ENCODE measurements at places on chromosomes 1 and 21.

- no peak for DNase-seq
- H3K36me3 ChIP-seq = no peaks in the 10 kb centered on the region
- no peaks in the 10 kb centered on the region for H3K27me3 ChIP-seq
- peaks cover 47% of the 10 kb centered on the region for H3K4me1 ChIP-seq
- H3K4me3 ChIP-seq = no peak overlapping the region
Measured at GRCh38 chr1:230211436-230212145, 144.6 kb downstream of the GALNT2 start.

DNA sequence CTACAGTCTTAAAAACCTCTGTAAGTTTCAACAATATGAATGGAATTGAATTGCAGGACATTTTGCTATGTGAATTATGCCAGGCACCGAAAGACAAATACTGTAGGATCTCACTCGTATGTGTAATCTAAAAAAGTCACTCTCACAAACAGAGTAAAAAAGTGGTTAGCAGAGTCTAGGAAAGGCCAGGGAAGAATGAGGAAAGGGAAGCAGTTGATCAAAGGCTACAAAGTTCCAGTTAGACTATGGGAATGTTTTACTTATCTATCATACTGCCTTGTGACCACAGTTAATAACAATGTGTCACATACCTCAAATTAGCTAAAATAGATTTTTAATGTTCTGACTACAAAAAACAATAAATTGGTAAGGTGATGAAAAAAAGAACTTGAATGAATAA is 565.4 kb upstream of the BRINP3 start:
- no peak for DNase-seq
- no peak overlapping the region for H3K4me3 ChIP-seq
- H3K4me1 ChIP-seq = no peaks in the 10 kb centered on the region
- no peak overlapping the region for H3K27ac ChIP-seq
- H3K27me3 ChIP-seq = no peaks in the 10 kb centered on the region

DNA sequence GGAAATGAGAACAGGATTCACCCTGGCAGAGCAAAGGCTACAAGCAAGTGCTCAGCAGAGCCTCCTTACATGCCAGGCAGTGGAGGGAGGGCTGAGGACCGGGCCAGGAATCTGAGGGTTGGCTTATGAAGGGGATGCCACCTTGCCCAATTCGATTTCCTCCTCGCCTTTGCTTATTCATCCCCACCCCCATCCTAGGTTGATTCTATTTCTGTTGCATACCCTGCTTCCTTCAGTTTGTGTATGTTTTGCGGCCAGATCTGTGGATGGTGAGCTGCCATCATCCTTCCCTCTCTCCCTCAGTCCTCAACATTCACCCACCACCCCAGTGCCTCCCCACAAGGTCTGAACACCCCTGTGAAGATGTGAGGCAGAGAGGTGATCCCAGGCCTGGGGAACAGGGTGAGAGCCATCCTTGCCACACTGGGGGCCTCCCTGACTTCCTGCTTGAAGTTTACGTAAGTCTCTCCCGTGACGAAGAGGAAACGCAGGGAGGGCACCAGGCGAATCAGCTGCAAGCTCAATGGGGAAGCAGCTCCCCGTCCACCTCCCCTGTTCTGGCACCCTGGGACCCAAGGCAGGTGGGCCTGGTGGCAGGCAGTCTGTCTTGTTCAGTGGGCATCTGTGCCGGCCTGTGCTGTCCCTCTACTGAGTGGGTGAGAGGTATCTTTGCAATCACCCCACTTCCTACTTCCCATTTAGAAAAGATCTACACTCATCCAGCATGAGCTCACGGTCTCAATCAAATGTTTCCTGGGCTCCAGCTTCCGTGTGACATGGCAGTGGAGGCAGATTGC is 50.6 kb upstream of the CNTN2 start:
- H3K36me3 ChIP-seq = no peaks in the 10 kb centered on the region
- H3K27ac ChIP-seq = no peak overlapping the region
- no peaks in the 10 kb centered on the region for H3K27me3 ChIP-seq
- peaks cover 26% of the 10 kb centered on the region for H3K4me1 ChIP-seq
- DNase-seq = peak; percentile 69
- no peak overlapping the region for H3K4me3 ChIP-seq

DNA sequence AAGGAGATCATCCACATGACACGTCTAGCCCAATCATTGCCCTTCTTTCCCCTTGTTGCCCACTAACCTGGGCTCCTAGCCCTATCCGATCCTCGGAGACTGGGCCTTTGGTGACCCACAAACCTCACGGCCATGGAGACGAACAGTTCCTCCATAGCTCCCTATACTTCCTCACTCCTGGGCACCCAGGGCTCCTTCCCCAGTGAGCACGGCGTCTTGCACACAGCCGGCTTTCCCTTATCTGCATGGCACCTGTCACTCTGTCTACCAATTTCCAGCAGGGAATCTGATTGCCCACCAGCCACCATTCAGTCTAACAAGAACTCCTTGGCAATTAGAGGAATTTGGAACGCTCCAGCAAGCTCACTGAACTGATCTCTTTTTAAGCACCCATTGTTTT is 3.1 kb downstream of the GNG4 start:
- H3K27ac ChIP-seq = no peak overlapping the region
- no peak for DNase-seq
- H3K36me3 ChIP-seq = no peaks in the 10 kb centered on the region
- H3K27me3 ChIP-seq = peaks cover 42% of the 10 kb centered on the region
- H3K4me1 ChIP-seq = peaks cover 10% of the 10 kb centered on the region
- no peak overlapping the region for H3K4me3 ChIP-seq

GRCh38 chr1:46133181-46133658 is 791 bp upstream of the PIK3R3 start:
- peak overlapping the region; percentile 67 for H3K4me3 ChIP-seq
- H3K36me3 ChIP-seq = no peaks in the 10 kb centered on the region
- H3K27ac ChIP-seq = peak overlapping the region; percentile 91
- peaks cover 27% of the 10 kb centered on the region for H3K4me1 ChIP-seq
- no peak for DNase-seq
- H3K27me3 ChIP-seq = no peaks in the 10 kb centered on the region

DNA sequence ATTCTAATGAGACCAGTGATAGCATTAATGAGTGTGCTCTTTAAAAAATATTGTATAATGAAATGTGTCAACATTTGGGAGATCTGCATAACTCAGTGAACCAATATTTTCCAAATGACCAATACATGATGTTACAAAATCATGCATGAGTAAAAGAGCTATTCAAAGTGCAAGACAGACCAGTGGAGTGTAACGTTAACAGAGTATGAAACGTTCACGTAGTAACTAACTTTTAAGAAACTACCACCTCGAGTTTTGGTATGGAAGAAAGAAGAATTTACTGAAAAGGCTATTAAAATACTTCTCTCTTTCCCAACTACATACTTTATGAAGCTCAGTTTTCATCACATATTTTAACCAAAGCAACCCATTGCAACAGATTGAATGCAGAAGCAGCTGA is 9.6 kb upstream of the SLC6A9 start:
- H3K36me3 ChIP-seq = no peaks in the 10 kb centered on the region
- H3K4me1 ChIP-seq = no peaks in the 10 kb centered on the region
- H3K27me3 ChIP-seq = peaks cover 8% of the 10 kb centered on the region
- DNase-seq = no peak

DNA sequence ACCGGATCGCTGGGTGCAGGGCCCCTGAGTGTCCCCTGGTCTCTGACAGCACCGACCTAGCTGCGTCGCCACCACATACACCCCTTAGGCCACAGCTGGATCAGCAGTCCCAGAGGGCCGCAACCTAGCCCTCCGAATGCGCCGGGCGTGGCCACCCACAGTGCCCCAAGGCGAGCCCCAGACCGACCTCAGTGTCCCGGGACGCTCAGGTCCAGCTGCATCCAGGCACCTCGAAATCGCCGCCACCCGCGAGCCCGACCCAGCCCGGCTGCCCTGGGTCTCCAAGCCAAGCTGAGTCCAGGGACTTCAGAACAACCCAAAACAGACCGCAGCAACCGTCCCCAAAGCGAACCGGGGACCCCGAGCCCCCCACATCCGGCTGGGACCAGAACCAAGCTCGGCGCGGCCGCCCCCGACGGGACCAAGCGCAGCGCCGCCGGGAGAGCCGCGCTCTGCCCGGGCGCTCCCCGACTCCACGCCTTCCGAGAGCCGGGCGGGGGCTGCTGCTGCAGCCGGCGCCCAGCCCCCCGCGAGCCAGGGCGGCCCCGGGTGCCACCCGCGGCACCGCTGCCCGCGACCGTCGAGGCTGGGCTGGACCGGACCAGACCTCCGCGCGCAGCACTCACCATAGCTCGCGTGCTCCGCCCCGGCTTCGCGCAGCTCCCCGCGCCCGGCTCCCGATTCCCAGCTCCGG is 54.6 kb upstream of the ECE1 start:
- peaks cover 33% of the 10 kb centered on the region for H3K27me3 ChIP-seq
- H3K36me3 ChIP-seq = no peaks in the 10 kb centered on the region
- peak overlapping the region; percentile 74 for H3K4me3 ChIP-seq
- H3K4me1 ChIP-seq = peaks cover 54% of the 10 kb centered on the region

DNA sequence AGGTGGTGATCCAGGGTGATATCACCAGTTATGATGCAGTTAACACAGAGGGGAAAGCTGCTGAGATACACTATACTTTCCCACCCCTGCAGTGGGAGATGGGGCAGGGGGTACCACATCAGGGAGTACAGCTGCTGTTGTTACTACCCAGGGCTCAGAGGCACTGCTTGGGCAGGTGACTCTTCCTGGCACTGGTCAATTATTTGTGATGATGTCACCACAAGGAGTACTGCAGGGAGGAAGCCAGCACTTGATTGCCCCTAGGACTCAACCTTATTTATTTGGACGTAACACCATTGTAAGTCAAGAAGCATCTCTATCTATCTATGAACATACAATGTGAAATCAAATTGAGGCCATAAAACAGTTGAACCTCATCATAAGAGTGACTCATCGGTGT is 10.1 kb downstream of the IFNAR1 start:
- H3K36me3 ChIP-seq = peaks cover 31% of the 10 kb centered on the region
- H3K27ac ChIP-seq = no peak overlapping the region
- DNase-seq = no peak

DNA sequence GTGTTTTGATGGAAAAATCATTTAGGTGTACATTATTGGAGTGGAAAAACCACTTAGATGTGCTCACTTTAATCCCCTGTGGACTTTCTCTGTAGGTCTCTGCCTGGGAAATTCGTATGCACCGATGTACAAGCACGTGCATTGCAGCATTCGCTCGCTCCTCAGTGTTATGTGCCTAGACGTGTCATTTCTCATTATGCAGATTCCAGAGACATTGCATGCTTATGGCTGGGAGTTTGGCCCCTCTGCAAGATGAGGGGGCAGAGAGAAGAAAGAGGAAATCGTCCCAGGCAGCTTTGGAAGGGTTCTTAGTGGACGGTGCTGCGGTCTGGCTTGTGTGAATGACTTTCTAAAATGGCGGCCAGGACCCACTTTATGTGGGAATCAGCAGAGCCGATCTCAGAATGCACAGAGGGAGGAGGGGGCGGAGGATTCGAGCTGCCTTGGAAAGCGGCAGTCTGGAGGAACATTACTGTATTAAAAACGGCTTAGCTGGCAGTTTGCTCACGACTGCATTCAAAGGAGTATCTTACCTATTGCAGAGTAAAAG is 2.3 kb downstream of the SPEN start:
- H3K36me3 ChIP-seq = no peaks in the 10 kb centered on the region
- H3K27ac ChIP-seq = peak overlapping the region; percentile 98
- peak; percentile 82 for DNase-seq

GRCh38 chr1:218953386-218953785 is 220.3 kb upstream of the LYPLAL1 start:
- H3K4me1 ChIP-seq = no peaks in the 10 kb centered on the region
- no peak for DNase-seq
- H3K4me3 ChIP-seq = no peak overlapping the region
- H3K36me3 ChIP-seq = no peaks in the 10 kb centered on the region
- no peak overlapping the region for H3K27ac ChIP-seq

- no peaks in the 10 kb centered on the region for H3K36me3 ChIP-seq
- no peaks in the 10 kb centered on the region for H3K27me3 ChIP-seq
- peaks cover 8% of the 10 kb centered on the region for H3K4me1 ChIP-seq
- H3K4me3 ChIP-seq = no peak overlapping the region
- peak; percentile 77 for DNase-seq
Measured at GRCh38 chr21:41680444-41681347, 86.2 kb downstream of the RIPK4 start.

- peaks cover 24% of the 10 kb centered on the region for H3K36me3 ChIP-seq
- no peak overlapping the region for H3K27ac ChIP-seq
- H3K4me3 ChIP-seq = no peak overlapping the region
- no peaks in the 10 kb centered on the region for H3K27me3 ChIP-seq
Measured at GRCh38 chr1:18890706-18891425, 11.5 kb downstream of the ALDH4A1 start.

DNA sequence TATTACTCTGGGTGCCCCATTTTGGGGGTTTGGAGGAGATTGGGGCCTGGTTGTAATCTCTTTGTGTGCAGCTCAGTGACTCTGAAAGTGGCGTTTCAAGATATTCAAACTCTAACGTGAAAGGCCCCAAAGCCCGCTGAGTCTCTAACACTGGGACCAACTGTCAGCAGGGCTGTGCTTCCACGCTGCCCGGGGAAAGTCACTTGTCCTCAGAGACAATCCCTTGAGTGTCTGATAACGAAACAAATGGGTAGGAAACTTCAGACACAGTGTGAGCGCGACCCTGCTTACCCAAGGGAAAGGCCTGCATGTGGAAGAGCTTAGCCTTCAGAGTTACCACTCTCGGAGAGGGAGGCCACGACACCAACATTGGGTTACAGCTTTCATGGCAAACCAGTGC is 837 bp downstream of the UBASH3A start:
- H3K4me1 ChIP-seq = no peaks in the 10 kb centered on the region
- no peaks in the 10 kb centered on the region for H3K36me3 ChIP-seq
- no peak for DNase-seq
- peak overlapping the region; percentile 9 for H3K27ac ChIP-seq
- no peaks in the 10 kb centered on the region for H3K27me3 ChIP-seq

DNA sequence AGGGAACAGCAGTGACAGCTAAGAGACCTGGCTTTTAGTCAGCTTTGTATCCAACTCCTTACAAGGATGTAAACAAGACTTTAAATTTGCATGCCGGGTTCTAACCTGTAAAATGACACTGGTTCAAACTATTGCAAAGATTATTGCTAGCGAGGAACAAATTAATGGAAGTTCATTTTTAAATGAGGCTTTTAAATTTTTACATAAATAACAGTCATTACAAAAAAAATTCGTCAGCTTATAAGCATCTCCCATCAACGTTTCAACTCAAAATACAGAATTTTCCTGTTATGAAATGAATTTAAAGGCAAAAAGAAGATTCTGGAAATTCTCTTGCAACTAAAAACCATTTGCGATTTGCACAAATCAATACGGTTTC is 668 bp downstream of the KIF14 start:
- no peaks in the 10 kb centered on the region for H3K4me1 ChIP-seq
- peak overlapping the region; percentile 48 for H3K4me3 ChIP-seq
- H3K27ac ChIP-seq = no peak overlapping the region

- H3K36me3 ChIP-seq = no peaks in the 10 kb centered on the region
- peaks cover 54% of the 10 kb centered on the region for H3K27me3 ChIP-seq
- peak overlapping the region; percentile 59 for H3K4me3 ChIP-seq
- DNase-seq = peak; percentile 85
- H3K27ac ChIP-seq = peak overlapping the region; percentile 77
Measured at GRCh38 chr1:61056573-61057439, 25.6 kb upstream of the NFIA start.

GRCh38 chr1:216456682-216457081 is 33.4 kb upstream of the USH2A start:
- no peaks in the 10 kb centered on the region for H3K27me3 ChIP-seq
- no peak overlapping the region for H3K4me3 ChIP-seq
- H3K36me3 ChIP-seq = no peaks in the 10 kb centered on the region
- no peak overlapping the region for H3K27ac ChIP-seq
- no peak for DNase-seq

- DNase-seq = no peak
- no peak overlapping the region for H3K27ac ChIP-seq
- no peaks in the 10 kb centered on the region for H3K27me3 ChIP-seq
- no peaks in the 10 kb centered on the region for H3K36me3 ChIP-seq
- H3K4me3 ChIP-seq = no peak overlapping the region
- no peaks in the 10 kb centered on the region for H3K4me1 ChIP-seq
Measured at GRCh38 chr1:172929006-172929405, 121.7 kb downstream of the TNFSF18 start.
